ENCODE measurements at places on chromosomes 5 and 9. TPM values are rescaled to one million over a fixed set of nuclear protein-coding genes. Genes with fewer than 3 reads are reported as not detected.

Gene MSMP
- total RNA-seq: not detected

Gene SLC1A1
- 1.3 TPM for total RNA-seq

GRCh38 chr5:122126756-122127321 lies 2.5 kb upstream of the ZNF474 start:
- peak; percentile 69 for DNase-seq

GRCh38 chr5:167565189-167565954 lies 726.1 kb upstream of the WWC1 start:
- DNase-seq: no peak

Gene SLC6A19
- total RNA-seq: not detected

Gene MARCOL
- total RNA-seq: not detected

- no peak for DNase-seq
These were observed 24.0 kb downstream of the TMOD1 start for GRCh38 chr9:97525451-97525850.

Gene CTXN3
- total RNA-seq: not detected

Gene EQTN
- total RNA-seq: 1.4 TPM

DNA sequence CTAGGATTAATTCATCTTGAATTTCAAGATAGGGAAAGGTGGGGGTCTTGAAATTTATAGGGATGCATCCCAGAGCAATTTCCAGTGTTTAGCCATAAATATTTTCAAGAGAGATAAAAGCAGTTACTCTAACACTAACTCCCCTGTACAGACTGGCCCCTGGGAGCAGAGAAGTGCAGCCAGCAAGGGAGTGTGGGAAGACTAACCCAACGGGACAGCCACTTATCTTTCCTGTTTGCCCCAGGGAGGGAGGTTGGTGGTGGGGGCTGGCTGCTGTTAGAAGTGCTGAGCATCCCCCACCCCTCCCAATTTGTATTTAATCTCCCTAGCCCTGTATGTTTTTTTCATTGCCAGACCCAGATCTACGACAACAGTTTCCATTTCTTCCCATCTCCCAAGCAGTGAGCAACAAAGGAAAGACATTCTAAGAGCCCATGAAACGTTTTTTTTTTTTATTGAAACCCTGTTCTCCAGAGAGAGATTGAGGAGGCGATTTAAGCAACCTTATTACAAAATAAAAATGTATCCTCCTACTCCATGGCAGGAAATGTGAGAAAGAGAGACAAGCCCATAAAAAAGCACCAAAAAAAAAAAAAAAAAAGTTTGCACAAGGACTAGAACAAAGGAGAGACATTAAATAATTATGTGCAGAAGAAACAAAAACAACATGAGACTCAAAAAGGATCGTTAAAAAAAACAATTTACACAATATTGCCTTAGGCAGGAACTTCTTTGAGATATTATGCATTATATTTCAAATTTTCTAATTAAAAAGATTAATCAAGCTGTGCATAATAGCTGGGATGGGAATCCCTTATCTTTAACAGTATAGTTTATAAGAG lies 343.4 kb downstream of the ARHGEF28 start:
- no peak for DNase-seq

GRCh38 chr9:14585730-14586473 lies 107.3 kb downstream of the ZDHHC21 start:
- no peak for DNase-seq

DNA sequence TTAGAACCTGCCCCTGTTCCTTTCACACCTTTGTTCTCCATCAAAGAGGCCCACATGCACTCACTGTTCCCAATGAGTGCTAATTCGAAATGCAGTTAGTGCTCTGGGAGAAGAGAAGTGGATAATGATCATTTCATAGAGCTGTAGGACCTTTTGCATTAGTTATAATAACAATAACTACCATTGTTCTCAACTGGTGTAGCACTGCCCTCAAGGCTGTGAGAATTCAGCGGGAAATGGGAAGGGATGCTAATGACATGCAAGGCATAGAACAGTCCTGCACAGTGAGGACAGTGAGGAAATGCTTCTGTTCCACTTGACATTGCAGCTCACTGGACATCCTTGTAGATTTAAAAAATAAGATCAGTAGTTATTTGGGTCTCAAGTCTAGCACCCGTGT lies 187.4 kb downstream of the FBXL7 start:
- no peak for DNase-seq

Gene LCN2
- 14.6 TPM for total RNA-seq

Gene CSF1R
- 21.2 TPM for total RNA-seq

GRCh38 chr9:98324801-98325200 lies 69.4 kb upstream of the TBC1D2 start:
- no peak for DNase-seq

DNA sequence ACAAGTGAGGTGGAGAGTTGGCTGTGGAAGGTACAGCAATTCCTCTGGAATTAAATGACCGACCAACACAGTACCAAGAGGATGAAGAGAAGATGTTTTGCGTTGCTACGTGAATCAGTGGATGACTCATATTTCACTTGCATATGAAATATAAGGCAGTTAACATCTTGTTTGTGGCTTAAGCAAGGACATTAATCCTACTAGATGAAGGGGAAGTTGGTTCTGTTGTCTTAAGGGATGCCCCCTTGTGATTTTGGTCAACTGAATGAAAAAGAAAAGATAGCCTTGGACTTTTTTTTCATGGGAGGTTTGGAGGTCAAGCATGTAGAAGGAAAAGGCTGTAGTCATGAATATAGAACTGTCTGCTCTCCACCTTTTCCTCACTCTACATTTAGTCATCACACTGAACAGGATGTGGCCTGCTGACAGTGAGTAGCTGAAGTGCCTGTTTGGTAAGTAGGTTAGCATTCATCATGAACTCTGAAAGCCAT lies 33.9 kb downstream of the VLDLR start:
- DNase-seq: no peak

DNA sequence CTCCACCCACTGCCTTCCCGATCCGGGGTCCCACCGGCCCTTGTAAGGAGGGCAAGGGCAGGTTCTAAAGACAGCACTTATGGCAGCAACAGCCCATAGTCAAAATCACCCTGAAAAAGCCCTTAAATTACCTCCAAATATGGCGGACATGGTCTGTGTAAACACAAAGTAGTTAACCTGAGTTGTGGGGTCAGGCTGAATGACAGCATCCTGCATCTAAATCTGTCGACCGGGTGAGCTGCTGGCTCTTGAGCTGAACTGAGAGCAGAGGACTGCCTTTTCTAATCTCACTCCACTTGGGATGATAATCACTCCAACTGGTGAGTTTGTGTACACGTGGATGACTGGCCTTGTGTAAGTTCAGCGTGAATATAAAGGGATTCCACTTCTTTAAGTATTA lies 249.6 kb downstream of the DENND1A start:
- DNase-seq: no peak

Gene TICAM2
- total RNA-seq: 2.2 TPM

DNA sequence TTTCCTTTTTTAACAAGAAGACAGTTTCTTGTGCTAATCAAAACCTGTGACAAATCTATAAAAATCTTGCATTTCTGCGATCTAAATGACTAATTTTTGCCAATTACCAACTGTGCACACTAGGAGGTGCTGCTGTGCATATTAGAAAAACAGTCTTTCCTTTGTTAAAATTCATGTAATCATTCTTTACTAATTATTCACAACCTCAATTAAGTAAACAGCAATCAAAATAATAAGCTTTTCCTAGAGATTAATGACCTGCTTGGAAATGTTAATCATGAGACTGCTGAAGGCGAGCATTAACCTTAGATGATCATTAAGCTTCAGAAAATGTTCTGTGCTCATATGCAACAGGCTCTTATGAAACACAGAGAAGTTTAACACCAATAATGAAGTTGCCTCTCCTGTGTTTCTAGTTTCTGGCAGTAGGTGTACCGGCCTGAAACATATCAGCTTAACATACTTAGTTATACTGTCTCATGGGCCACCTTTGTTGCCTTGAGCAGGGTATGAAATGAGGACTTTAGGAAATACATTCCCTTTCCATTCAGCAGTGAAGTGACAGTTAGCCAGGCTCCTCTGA lies 17.7 kb downstream of the RFESD start:
- peak; percentile 29 for DNase-seq

DNA sequence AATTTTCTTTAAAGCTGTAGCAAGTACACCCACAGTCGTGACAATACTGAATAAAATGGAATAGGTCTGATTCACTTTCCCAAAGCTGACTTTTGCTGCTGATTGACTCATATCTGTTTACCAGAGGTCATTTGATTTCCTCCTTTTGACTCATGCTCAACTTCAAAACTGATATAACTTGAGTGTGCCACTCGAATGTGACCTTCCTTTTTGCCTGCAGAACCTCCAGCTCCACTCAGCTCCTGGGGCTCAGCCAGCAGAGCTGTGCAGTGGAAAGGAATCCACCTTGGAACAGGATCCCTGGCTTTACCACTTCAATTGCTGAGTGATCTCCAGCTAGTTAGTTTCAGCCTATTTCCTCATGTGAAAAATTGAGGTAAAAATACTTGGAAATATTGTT lies 84.1 kb downstream of the FEM1C start:
- DNase-seq: no peak

- no peak for DNase-seq
These were observed 4.6 kb upstream of the SMIM32 start for GRCh38 chr5:136197462-136198142.

Gene PDE6A
- not detected for total RNA-seq

Gene SLC4A9
- not detected for total RNA-seq

Gene LTC4S
- 1.5 TPM for total RNA-seq

Gene ADAMTS16
- total RNA-seq: 3.1 TPM

Gene PCDHGA10
- total RNA-seq: 4.9 TPM

- no peak for DNase-seq
These were observed 75.4 kb upstream of the CTNNA1 start for GRCh38 chr5:138677782-138678181.

DNA sequence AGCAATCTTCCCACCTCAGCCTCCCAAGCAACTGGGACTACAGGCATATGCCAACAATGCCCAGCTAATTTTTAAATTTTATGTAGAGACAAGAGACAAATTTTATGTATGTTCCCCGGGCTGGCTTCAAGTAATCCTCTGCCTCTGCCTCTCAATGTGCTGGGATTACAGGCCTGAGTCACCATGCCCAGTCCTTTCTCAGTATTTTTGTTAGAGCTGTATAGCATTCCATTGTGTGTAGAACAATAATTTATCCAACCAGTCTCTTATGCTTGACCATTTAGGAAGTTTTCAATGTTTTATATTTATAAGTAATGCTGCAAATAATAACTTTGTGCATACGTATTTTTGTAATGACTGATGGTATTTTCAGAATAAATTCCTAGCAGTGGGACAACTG lies 38.9 kb upstream of the CTXN3 start:
- DNase-seq: no peak

- DNase-seq: no peak
These were observed 55.9 kb upstream of the BARX1 start for GRCh38 chr9:94010980-94011533.

GRCh38 chr5:4252385-4252784 lies 656.8 kb downstream of the IRX1 start:
- no peak for DNase-seq

- DNase-seq: no peak
These were observed 198.9 kb upstream of the WWC1 start for GRCh38 chr5:168092209-168093185.

- no peak for DNase-seq
These were observed 166.4 kb downstream of the TLE1 start for GRCh38 chr9:81522716-81523551.

Gene NMUR2
- 0.10 TPM for total RNA-seq

Gene RNF208
- 0.20 TPM for total RNA-seq

Gene KIAA1958
- 6.6 TPM for total RNA-seq

GRCh38 chr9:17739022-17739421 lies 160.2 kb downstream of the SH3GL2 start:
- no peak for DNase-seq

- DNase-seq: no peak
These were observed 844 bp downstream of the POLR3G start for GRCh38 chr5:90475436-90475980.

Gene CNTFR
- total RNA-seq: 7.5 TPM

Gene ASPN
- 197 TPM for total RNA-seq

GRCh38 chr9:1837453-1838084 lies 177.6 kb upstream of the SMARCA2 start:
- peak; percentile 12 for DNase-seq

GRCh38 chr5:112418659-112419163 lies 366 bp downstream of the EPB41L4A start:
- DNase-seq: no peak

Data from skin of body (tissue), 3 donors.